NK-92 treated with Interleukin-12 subunit alpha and Interleukin-12 subunit beta, amount 100 ng/mL, for 24 hours (cell line): ENCODE measurements at places on chromosomes 5 and 9.
A peak's percentile ranks its signal among the peaks of the same experiment; 100 is the strongest.

- peak; percentile 82 for DNase-seq
Observed at GRCh38 chr5:62284946-62285891, 20.8 kb upstream of the KIF2A start.

DNA sequence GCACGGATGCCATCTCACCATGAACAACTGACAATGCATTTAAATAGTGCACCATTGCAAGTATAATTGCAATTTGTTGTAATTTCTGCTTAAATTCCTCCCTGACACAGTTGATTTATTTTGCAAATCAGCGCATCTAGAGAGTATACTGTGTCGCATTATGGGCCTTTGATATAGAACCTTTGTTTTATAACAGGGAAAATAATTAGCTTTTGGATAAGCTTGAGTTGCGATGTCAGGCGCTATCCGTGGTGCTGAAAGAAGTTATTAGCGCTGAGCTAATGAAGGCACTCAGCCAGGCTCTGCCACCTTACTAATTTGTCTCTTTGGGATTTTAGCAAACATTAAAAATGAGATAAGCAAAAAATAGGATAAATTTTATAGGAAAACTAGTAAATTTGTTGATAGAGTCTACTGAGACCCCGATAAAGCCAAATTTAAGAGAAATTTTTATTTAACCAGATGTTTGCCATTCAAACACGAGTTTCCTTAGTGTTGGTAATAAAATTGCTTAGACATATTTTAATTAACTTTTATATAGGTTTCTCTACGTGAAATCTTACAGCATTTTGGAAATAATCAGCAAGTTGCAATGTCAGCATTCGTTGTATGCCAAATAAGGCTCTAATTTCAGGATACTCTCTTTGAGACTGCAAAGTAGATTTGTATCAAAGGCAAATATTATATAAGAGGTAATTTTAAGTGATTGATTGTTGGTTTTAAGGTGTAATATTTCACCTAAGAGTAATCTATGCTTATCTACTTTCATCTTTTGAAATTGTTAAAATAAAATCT is 355.5 kb downstream of the TLR4 start:
- no peak for DNase-seq

DNA sequence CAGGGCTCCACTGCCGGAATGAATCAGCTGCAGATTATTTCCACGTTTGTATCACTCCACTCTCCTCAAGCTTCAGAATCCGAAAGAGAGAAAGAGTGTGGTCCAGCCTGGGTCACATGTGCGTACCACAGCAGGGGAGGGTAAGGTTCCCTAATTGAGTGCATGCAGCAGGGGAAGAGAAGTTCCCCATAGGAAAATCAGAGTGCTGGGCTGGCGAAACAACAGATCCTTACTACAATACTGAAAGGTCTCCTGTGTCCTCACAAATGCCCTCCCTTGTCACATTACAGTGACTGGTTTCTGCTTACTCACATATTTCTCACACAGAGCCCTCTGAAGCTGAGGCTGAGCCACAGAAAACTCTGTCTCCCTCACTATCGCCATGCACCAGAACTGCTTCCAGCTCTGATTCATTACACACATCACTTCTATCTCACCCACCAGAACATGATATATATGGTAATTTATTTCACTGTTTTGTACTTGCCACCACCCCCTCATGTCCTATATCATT is 532.2 kb upstream of the TUSC1 start:
- DNase-seq: no peak

GRCh38 chr9:34601937-34602573 is 9.8 kb downstream of the RPP25L start:
- DNase-seq: no peak

DNA sequence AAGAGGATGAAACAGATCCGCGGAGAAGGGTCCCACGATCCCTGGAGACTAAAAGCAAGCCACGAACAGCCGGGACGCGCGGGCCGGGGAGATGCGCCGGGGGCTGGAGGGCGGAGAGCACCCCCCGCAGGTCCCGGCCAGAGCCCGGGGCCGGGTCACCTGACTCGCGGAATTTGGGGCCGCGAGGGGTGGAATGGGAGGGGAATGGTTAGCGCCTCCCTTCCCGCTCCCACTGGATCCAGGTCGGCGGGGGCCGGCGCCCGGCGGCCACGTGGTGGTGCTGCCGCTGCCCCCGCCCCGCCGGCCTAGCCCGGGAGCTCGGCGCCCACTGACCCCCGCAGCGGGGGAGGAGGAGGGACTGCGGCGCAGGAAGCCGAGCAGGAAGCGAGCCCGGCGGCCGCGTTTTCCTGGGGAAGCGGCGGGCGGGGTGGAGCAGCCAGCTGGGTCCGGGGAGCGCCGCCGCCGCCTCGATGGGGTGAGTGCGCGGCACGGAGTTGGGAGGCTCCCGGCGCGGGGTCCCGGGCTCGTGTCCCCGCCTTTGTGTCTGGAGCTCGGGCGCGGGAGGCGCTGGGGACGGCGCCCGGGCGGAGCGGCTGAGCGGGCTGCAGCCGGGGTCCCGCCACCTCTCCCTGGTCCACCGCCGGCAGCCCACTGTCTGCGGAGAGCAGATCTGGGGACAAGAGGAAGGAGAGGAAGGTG is at the start of gene RAI14:
RAI14 (plus strand) TSS at position 328 of the 699 bp plus-strand sequence. CDS start 30,592 bp downstream, outside the sequence.
- no peak for DNase-seq

DNA sequence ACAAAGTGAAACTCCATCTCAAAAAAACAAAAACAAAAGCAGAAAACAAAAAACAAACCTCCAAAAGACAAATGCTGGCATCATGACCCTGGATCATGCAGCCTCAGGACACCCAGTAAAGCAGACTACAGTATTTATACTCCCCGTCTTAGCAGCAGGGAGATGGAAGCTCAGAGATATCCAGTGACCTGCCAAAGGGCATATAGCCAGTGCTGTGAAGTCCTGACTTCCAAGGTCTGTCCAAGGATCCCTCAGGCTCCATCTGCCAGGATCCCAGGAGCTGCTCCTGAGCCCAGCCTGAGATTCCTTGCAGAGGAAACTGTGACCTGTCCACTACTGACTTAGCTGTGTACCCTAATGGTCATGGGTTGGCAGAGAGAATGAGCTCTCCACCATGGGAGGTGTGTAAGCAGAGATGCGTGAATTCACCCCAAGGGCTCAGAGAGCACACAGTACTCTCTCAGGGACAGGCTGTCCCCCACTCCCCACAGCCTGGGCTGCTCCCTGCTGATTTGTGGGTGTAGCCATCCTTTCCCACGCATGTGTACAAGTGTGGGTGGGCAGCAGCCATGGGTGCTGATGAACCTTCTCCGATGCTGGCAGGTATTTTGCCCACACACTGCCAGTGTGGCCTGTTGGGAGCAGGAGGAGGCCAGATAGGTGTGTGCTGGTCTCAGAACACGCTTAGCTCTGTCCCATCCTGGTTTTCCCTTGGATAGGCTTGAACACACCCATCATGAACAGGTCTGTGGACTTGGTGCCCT is 2.1 kb upstream of the WNK2 start:
- no peak for DNase-seq

GRCh38 chr5:89337-90286 is 2.4 kb upstream of the PLEKHG4B start:
- no peak for DNase-seq

DNA sequence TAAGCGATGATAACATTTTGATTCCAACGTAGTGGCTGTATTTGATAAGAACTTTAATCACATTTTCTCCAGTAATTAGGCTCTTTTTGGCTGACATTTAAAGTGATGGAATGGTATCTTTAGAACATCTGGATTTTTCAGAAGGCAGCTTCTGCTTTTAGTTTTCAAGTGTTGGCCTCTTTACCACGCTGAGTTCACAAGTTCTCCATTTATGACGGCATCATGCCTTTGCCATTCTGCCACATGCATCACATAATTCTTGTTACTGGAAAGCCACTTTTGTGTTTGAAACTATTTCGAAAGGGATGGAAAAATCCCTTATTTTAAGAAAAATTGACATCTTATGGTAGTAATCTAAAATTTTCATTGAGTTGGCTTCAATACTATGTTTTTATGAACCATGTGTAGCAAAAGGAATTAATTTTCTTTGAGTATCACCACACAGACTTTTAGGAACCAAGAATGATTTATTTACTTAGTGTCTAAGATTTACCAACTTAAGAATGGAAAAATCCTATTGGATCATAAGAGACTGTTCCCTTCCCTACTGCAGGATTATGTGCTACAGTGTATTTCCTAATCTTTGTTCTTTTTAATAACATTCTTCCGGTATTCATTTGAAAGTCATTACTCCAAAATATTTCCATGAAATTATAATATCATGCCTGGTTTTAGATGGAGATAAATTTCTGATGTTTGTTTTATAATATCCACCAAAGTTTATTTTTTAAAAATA is 344.2 kb downstream of the ADGRV1 start:
- DNase-seq: no peak
